Heart right ventricle (tissue), 16 donors: ENCODE measurements at places on chromosomes 3 and 15. TPM values are rescaled to one million over a fixed set of nuclear protein-coding genes. Genes with fewer than 3 reads are reported as not detected.
A peak's percentile ranks its signal among the peaks of the same experiment; 100 is the strongest.

- H3K27me3 ChIP-seq: no peaks in the 10 kb centered on the region
- H3K36me3 ChIP-seq: no peaks in the 10 kb centered on the region
- no peak overlapping the region for H3K4me3 ChIP-seq
- H3K4me1 ChIP-seq: peaks cover 16% of the 10 kb centered on the region
- no peak overlapping the region for H3K27ac ChIP-seq
Measured at GRCh38 chr3:53030619-53031449, 15.0 kb downstream of the SFMBT1 start.

TMIE gene
- total RNA-seq: 0.42 TPM

DNA sequence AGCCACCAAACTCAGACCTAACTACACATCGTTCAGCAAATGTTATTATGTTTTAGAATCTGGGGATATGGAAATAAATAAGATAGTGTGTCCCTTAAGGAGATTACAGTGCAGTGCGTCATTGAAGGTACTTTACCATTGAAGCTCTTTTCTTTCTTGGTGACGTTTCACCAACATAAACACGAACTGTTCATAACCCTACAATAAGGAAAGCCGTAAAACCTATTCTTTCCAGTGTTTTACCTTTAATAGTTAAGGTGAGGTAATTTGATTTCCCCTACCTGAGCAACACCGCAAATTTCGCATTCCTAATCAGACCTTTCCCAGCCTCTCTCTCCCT, 826 bp downstream of the CCDC66 start:
- H3K36me3 ChIP-seq: peaks cover 40% of the 10 kb centered on the region
- no peaks in the 10 kb centered on the region for H3K4me1 ChIP-seq
- DNase-seq: no peak
- H3K4me3 ChIP-seq: peak overlapping the region; percentile 71

DNA sequence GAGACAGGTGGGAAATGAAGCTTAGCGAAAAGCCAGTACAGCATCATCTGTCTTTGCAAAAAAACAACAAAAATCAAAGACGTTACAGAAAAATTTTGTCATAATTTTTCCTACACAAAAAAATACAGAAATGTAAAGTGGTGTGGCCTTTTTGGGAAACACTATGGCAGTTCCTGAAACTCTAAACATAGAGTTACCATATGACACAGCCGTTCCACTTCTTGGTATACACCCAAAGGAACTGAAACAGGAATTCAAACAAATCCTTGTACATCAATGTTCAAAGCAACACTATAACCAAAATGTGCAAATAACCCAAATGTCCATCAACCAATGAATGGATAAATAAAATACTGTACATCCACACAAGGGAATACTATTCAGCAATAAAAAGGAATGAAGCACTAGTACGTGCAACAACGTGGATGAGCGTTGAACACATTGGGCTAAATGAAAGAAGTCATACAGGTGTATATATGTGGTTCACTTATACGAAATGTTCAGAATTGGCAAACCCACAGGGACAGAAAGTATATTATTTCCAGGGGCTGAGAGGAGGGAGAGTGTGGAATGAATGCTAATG, 46.8 kb downstream of the GLB1 start:
- H3K27me3 ChIP-seq: no peaks in the 10 kb centered on the region
- H3K4me1 ChIP-seq: no peaks in the 10 kb centered on the region
- H3K4me3 ChIP-seq: no peak overlapping the region
- no peak for DNase-seq

ZIC1 gene
- not detected for total RNA-seq

GRCh38 chr15:35047996-35048395, 37.1 kb downstream of the NANOGP8 start:
- DNase-seq: no peak
- no peak overlapping the region for H3K4me3 ChIP-seq
- H3K27me3 ChIP-seq: no peaks in the 10 kb centered on the region
- H3K4me1 ChIP-seq: no peaks in the 10 kb centered on the region
- H3K27ac ChIP-seq: no peak overlapping the region
- no peaks in the 10 kb centered on the region for H3K36me3 ChIP-seq

CCDC80 gene
- 101 TPM for total RNA-seq

DNA sequence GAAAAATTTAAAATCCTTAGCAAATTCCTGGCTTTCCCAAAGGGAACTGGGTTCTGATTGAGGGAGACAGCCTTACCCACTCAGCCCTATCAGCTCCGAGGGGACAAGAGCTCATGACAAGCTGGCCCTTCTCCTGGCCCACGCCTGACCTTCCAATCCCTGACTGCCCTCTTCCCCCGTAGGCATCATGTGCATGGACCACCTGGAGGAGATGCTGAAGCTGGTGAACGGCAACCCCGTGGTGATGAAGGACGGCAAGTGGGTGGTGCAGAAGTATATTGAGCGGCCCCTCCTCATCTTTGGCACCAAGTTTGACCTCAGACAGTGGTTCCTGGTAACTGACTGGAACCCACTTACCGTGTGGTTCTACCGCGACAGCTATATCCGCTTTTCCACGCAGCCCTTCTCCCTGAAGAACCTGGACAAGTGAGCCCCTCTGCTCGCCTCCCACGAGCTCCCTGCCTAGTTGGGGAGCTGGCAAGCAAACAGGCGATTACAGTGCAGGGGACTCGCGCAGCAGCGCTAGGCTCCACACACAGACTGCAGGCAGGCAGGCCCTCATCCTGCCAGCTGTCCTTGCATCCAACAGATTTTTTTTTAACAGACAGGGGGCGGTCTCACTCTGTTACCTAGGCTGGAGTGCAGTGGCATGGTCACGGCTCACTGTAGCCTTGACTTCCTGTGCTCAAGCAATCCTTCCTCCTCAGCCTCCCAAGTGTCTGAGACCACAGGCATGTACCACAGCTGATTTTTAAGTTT, 16.8 kb downstream of the RPUSD3 start:
- no peak for DNase-seq
- no peak overlapping the region for H3K27ac ChIP-seq
- H3K27me3 ChIP-seq: no peaks in the 10 kb centered on the region
- H3K36me3 ChIP-seq: peaks cover 46% of the 10 kb centered on the region
- H3K4me1 ChIP-seq: no peaks in the 10 kb centered on the region
- no peak overlapping the region for H3K4me3 ChIP-seq

DNA sequence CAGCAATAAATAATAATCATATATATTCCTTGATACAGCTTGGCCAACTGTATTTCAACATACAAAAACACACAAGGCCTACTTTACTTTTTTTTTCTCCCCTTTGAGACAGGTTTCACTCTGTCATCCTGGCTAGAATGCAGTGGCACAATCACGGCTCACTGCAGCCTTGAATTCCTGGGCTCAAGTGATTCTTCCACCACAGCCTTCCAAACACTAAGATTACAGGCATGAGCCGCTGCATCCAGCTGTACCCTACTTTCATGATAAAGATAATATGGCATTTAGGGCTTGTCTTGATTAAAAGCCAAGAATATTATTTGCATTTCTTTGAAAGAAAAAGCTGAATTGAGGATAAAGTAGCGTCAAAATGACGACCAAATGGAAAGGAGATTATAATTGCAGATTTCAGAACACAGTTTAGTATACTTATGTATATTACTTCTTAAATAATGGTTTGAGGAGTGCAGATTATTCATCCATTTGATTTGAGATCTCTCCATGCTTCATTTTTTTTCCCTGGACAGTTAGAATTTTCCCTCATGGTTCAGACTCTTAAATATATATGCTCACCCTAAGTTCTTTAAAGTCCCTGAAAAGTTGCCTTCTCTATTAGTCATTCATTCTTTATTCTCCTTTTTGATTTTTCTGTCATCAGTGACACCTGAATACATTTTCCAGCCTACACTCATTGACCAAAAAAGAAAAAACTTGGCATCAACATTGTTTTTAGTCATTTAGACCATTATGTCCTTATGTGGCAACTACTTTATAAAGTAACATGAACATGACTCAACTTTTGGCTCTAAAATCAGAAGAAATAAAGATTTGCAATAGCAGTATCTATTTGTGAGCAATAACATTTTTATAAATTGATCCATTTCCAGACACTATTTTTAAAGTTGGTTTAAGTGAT, 48.5 kb upstream of the MLF1 start:
- no peaks in the 10 kb centered on the region for H3K36me3 ChIP-seq
- H3K27ac ChIP-seq: no peak overlapping the region
- no peaks in the 10 kb centered on the region for H3K27me3 ChIP-seq
- H3K4me1 ChIP-seq: no peaks in the 10 kb centered on the region
- DNase-seq: no peak
- H3K4me3 ChIP-seq: no peak overlapping the region

RCN2 gene
- total RNA-seq: 26.4 TPM

DNA sequence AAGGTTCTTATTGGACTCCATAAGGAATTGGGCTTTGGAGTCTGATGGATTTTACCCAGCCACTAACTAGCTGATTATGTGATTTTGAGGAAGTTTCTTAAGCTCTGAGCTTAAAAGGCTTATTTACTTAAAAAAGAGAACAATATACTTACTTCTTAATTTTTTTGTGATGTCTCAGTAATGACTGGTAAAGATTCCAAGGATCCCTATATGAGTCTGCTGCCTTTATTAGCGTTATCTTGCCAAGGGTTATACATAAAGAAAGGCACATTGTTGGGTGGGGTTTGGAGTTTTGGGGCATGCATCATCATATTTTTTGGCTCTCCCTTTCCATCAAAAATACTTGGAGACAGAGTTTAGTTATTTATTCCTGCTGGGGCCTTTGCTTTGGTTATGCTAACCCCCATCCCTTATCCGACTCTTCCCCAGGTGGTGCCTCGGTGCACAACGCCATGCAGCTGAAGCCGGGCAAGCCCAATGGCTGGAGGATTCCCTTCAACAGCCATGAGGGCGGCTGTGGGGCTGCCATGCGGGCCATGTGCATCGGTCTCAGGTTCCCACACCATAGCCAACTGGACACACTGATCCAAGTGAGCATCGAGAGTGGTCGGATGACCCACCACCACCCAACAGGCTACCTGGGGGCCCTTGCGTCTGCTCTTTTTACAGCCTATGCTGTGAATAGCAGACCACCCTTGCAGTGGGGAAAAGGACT, 6.7 kb downstream of the ADPRH start:
- peaks cover 24% of the 10 kb centered on the region for H3K36me3 ChIP-seq
- no peaks in the 10 kb centered on the region for H3K27me3 ChIP-seq
- H3K4me1 ChIP-seq: no peaks in the 10 kb centered on the region
- H3K27ac ChIP-seq: no peak overlapping the region
- no peak overlapping the region for H3K4me3 ChIP-seq
- no peak for DNase-seq

DNA sequence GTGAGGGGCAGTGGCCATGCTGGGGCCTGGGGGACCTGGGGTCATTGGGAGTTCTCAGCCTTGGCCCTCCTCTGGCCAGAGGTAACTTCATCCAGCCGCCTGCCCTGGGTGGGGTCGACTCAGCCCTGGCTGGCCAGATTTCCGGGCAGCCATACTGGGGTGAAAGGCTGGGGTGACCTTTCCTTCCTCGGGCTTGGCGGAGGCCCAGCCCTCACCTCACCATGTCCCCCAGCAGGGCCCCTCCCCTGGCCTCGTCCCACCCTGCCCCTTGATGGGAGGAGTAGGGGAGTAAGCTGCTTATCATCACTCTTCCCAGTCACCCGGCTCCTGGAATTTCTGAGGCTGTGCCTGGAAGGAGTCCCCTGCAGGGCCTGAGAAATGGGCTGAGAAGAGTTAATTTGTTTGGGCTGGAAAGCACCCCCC, 5.4 kb downstream of the SEMA3F start:
- H3K27ac ChIP-seq: peak overlapping the region; percentile 82
- DNase-seq: peak; percentile 54
- H3K36me3 ChIP-seq: no peaks in the 10 kb centered on the region
- peaks cover 26% of the 10 kb centered on the region for H3K27me3 ChIP-seq

DNA sequence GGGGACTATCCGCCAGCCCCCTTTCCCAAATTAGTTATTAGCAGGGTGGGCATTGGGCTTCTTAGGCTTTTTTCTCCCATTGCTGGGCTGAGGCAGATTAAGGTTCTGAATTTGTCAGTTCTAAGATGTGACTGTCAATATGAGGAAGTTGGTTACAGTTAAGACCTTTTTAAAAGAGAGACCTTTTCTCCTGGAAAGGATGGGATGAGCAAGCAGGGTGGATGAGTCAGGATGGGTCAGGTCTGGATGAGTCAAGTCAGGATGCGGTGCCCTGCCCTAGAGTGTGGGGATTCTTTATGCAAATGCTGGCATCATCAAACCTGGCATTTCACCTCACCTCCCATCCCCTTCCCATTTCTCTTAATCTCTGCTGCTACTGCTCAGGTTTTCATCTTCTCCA, 1.9 kb downstream of the AEN start:
- peaks cover 14% of the 10 kb centered on the region for H3K4me1 ChIP-seq
- H3K27ac ChIP-seq: no peak overlapping the region
- DNase-seq: no peak
- no peaks in the 10 kb centered on the region for H3K27me3 ChIP-seq

- H3K27ac ChIP-seq: no peak overlapping the region
- no peak for DNase-seq
- H3K4me1 ChIP-seq: no peaks in the 10 kb centered on the region
- H3K4me3 ChIP-seq: no peak overlapping the region
- no peaks in the 10 kb centered on the region for H3K36me3 ChIP-seq
Measured at GRCh38 chr15:42716626-42717025, 20.3 kb downstream of the CDAN1 start.

- peaks cover 15% of the 10 kb centered on the region for H3K4me1 ChIP-seq
- no peaks in the 10 kb centered on the region for H3K27me3 ChIP-seq
- H3K27ac ChIP-seq: peak overlapping the region; percentile 42
- no peak for DNase-seq
- no peaks in the 10 kb centered on the region for H3K36me3 ChIP-seq
- no peak overlapping the region for H3K4me3 ChIP-seq
Measured at GRCh38 chr15:87618203-87618725, 638.3 kb downstream of the NTRK3 start.

DNA sequence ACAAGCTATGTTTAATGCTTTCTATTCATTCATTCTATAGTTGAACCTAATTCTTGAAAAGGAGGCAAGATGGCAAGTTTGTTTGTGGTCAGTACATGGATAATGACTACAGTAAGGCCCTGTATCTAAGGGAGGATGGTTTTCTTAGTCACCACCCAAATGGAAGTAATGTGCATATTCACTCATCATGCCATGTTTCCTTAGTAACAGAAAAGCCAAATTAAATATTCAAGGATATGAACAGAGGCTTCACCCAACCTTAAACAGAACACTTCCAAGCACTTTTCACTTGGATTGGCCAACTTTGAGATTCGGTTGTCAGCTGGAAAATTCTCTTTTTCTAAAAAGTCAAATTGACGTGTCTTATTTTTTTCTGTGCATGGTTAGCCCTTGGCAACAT, 805.3 kb upstream of the LMCD1 start:
- no peak for DNase-seq
- H3K27me3 ChIP-seq: no peaks in the 10 kb centered on the region

DNA sequence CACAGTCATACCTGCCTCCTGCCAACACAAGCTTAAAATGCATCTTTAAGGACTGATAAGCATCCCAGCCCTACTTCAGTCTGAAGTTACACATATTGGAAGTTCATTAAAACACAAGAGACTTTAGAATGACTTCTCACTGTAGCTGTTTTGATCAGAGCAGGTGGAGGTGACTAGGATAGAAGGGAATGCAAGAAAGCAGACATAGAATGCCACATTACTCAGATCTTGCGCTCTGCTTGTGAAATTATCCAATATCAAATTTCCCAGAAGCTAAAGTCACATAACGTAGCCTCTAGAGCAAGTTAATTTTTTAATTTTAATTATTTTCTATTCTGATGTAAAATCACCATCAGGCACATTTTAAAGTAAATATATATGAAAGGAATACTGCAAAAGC, 306.5 kb downstream of the PLOD2 start:
- H3K36me3 ChIP-seq: no peaks in the 10 kb centered on the region
- no peaks in the 10 kb centered on the region for H3K4me1 ChIP-seq
- no peaks in the 10 kb centered on the region for H3K27me3 ChIP-seq

GRCh38 chr3:47424434-47425382, 43.9 kb downstream of the PTPN23 start:
- no peaks in the 10 kb centered on the region for H3K27me3 ChIP-seq
- H3K36me3 ChIP-seq: peaks cover 67% of the 10 kb centered on the region
- no peak overlapping the region for H3K4me3 ChIP-seq
- H3K4me1 ChIP-seq: peaks cover 22% of the 10 kb centered on the region
- no peak for DNase-seq

HIGD1A gene
- 335 TPM for total RNA-seq
